Epithelial cell of esophagus (primary cell): ENCODE measurements at places on chromosomes 16 and 17.

GRCh38 chr17:38352245-38353085 is 821 bp downstream of the SOCS7 start:
- DNase-seq: peak; percentile 30

DNA sequence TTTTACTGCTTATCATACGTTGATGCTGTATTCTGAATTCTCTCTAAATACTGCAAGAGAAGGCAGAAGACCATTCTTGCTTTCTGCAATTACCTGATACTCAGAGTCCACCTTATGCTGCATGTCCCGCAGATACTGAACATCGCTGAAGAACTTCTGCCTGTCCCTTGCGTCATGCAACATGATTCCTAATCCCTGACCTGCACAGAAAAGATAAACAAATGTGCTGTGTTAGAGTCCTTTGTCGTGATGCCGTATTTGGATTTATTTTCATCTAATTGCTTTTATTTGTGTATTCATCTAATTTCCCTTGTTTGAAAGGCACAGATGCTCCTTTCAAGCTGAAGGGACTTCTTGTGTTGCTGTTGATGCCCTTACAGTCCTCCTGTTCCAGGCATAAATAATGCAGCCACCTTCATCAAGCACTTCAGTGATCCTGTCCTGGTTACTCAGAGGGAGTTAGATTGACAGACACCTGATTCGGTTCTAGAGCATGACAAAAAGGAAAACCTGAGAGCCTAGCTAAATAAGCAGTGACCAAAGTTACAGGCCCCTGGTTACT is 6.5 kb downstream of the MARCHF10 start:
- DNase-seq: no peak

GRCh38 chr16:51544851-51545467 is 393.9 kb upstream of the SALL1 start:
- no peak for DNase-seq

GRCh38 chr17:32746698-32747097 is 130.2 kb downstream of the MYO1D start:
- peak; percentile 83 for DNase-seq

DNA sequence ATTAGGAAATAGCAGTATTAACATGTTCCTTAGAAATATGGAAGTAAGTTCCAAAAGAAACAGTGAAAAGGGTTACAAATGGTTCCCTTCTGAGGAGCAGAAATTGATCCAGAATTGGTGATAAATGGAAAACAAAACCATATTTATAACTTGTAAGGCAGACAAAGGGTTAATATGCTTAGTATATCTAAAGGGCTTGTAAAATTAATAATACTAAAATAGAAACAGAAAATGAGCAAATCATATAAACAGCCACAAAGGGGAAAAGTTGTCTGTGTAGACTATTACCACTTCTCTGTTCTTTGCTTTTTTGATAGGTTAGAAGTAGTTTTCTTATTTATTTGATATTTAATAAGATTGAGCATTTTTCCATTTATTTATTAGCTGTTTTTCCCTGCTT is 64.4 kb downstream of the NFATC3 start:
- no peak for DNase-seq

DNA sequence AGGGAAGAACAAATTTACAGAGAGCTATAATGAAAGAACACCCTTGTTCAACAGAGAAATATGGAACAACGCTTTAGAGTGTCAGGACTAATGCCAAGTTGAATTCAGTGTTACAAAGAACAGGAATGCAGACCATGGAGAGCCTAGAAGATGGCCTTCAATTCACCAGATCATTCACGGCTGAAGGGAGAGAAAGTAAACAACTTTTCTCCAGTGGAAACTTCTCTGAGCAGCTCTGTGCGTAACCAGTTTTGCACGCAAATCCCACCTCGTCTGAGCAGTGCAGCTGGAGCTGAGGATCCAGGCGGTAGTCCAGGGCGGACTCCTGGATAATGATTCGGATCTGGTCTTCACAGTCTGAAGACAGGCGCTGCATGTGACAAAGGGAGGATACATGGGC is 40.5 kb upstream of the CLEC18B start:
- DNase-seq: no peak

GRCh38 chr17:78500806-78501205 is 76.4 kb downstream of the DNAH17 start:
- DNase-seq: no peak

DNA sequence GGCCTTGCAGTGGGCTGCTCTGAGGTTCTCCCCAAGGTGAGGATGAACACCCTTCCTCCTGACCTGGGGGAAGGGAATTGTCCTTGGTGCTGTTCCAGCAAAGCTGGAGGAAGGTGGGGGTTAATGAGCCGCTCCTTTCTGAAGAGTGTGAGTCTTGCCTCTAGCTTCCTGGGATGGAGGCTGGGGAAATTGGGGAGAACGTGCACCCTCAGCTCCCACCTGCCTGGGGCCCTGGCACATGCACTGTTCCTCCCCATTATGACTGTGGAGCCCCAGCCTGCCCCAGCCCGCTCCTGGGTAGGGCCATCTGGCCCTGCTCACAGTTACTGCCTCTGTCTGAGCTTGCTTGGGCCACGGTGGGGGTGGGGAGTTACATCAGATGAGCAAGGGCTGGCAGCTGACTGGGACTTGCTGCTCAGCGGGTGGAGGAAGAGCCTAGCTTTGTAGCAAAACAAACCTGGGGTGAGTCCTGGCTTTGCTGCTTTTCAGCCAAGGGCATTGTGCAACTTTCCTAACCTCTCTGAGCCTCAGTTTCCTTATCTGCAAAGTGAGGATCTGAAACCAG is 11.1 kb downstream of the TNS4 start:
- DNase-seq: peak; percentile 93
